ENCODE measurements at places on chromosomes 5 and 9.

DNA sequence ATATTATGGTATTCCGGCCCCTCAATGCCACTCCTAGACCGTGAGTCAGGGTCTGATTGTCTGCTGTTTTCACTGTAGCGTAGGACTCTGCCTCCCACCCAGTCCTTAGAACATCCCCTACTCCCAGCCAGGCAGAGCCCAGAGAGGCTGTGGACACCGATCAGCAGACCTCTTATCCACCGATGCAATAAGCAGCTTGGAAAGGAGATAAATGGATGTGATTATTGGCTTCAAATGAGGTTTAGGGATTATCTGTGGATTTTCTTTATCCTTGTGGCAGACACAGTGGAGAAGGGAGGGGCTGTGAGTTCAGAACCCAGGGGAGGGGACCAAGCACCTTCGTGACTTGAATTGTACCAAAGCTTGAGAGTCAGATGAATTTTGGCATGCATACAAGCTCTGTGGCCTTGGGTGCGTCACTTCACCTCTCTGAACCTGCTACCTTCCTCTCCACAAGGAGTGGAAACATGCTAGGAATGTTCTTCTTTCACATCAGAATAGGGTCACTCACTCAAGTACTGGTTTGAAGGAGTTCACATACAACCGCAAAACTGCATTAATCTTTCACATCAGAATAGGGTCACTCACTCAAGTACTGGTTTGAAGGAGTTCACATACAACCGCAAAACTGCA lies 83.1 kb upstream of the CPLX2 start:
- no peak for DNase-seq

DNA sequence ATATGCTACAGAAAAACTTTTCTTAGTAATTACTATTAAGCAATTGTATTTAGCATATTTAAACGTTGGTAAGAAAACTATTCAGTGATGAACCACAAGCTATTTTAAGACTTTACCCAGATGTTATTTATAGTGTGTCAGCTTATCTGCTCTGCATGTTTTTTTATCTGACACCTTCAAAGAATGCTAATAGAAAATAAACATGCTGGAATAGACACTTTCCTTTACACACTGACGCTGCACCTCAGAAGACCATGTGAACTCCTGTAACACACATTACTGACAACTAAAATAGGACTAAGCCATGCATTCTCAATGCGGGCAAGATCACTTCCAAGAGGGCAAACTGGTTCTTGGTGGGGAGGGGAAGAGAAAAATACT lies 38.3 kb downstream of the FNIP1 start:
- no peak for DNase-seq

- no peak for DNase-seq
These were observed 20.0 kb downstream of the PITX1 start for GRCh38 chr5:135013947-135014570.

DNA sequence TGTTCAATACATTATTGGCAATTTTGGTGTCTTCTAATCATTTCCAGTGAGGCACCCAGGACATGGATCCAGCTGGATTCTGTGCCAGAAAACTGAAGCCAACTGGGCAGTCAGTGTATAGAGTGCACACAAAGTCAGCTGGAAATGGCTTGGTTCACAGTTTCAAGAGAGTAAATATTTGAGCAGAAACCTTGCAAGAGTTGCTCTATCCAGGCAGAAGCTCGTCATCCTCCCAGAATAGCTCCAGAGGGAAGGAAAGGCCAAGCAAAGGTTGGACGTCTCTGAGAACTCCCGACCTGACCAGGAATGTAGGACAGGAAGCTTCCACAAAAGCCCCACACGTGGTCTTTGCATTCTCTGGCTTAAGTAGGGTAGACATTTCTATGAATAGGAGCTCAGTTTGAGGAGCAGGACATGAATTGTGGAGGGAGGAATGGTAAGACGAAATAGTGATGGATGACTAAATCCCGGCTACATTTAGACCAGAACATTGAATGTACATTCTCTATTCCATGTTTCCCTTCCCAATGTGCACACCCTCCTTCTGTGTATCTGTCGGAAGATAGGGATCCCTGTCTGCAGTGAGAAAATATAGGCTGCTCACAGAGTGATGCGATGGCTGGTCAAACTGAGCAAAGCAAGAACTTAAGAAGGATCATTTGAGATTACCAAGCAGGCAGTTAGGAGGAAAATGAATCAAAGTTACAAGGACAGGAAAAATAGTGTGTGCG lies 72.7 kb upstream of the FCN2 start:
- DNase-seq, result no peak

GRCh38 chr9:93579711-93580516 lies 3.5 kb downstream of the PHF2 start:
- no peak for DNase-seq

GRCh38 chr5:98535901-98536300 lies 237.6 kb upstream of the RGMB start:
- DNase-seq, result no peak

- DNase-seq, result no peak
These were observed 205.1 kb downstream of the ADAMTSL1 start for GRCh38 chr9:18678821-18679590.

DNA sequence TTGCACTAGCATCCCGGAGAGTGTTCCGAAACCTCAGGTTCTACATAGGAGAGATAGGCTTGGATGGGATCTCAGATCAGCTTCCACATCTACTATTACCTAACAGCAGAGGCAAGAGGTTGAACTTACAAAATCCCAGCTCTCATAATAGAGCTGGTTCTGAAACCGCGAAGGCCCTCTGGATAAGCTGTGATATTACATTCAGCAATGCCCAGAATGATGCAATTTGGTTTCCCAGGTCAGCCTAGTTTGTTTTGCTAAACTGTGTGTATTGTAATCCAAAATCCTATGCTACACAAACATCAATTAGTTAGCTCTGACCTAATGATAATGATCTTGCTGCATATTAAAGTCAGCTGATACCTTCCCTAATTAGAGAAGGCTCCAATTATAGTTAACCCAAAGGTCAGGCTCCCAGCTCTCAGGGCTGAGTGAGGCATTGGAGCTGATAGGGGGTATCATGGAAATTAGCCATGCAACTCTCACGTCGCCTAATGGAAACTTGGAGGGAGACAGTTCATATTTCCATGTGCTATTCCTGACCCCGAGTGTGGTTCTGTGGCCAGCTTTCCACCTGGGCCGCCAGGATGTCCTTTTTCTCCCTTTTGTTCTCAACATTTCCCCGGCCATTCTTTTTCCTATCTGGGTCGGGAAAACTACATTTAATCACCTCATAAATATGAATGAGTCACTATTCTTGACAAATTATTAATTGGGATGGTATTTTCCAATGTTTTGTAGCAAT lies 278.4 kb upstream of the IRX1 start:
- DNase-seq, result no peak

DNA sequence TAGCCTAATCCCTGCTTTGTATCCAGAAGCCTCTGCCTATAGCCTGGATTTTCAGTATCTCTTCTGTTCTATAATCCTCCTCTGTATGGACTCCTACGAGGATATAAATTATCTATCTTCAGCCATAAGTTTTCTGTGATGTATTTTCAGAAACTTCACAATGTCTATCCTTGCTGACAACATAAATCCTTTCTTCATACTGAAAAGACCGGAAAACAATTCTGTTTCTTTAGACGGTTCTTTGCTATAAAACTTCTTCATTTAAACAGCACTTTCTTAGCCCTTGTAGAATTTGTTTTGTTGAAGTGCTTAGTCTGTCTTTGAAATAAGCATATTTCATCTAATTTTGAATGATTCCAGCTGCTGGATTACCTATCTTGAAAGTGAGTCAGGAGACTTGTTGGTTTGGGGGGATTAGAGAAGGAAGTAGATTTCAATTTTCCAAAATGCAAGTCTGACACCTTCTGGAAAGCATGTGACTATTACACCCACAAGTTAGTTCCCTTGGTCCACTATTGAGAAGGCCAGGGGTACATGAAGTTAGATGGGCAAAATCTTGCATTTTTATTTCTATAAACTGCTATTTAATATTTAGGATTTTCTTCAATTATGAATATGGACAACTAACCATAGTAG lies 96.3 kb upstream of the RANBP3L start:
- no peak for DNase-seq

DNA sequence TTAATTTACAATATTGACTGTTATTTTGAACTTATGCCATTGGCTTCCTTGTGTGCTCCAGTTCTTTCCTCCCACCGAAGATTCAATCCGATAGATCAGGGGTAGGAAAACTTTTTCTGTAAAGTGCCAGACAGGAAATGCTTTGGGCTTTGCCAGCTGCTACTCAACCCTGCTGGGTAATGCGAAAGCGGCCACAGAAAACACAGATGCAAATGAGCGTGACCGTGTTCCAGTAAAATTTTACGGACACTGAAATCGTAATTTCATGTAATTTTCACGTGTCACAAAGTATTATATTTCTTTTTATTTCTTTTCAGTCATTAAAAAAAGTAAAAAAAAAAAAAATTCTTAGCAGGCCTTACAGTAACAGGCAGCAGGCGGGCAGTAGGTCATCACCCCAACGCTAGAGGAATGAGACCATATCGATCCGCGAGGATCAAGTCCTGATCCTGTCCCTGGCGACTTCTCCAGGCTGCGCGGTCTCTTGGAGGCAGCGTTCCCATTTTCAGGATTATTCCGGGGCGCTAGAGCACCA lies 599 bp downstream of the NMRK1 start:
- DNase-seq, result peak; percentile 28

GRCh38 chr5:138240650-138241385 lies 27.7 kb upstream of the CDC23 start:
- no peak for DNase-seq

DNA sequence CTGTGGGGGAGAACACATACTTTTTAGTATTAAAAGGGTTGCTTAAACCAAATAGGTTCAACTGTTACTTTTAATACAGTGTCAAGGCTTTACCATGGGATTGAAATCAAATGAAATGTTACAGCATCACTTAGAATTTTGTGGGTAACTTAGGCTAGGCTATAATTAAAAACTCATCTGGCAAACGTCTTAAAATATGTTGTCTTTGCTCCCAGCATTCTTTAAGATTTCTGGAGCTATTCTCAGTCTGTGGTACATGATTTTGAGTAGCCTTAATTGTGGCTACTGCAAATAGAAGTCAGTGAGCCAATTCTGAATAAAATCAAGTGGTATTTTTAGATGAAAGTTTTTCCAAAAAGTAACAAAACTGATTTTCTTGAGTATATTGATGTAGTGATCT lies 30.7 kb downstream of the UHRF2 start:
- DNase-seq, result no peak

GRCh38 chr5:146130440-146131045 lies 25.2 kb upstream of the PLAC8L1 start:
- DNase-seq, result peak; percentile 30

DNA sequence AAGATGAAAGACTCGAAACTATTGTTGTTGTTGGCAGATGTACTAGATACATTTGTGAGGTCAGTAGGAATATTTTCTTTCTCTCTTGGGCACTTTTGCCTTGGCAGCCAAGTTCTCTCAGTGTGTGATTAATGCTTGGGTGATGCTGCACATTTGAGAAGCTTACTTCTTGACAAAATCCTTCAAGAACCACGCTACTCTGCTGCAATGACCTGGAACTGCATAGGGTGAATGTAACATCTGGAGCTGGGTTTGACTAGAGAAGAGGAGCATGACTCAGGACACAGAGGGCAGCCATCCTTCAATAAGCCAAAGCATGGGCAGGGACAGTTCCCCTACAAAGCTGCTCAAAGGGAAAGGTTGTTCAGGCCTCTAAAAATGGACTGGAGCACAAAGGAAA lies 75.5 kb upstream of the PUM3 start:
- no peak for DNase-seq

DNA sequence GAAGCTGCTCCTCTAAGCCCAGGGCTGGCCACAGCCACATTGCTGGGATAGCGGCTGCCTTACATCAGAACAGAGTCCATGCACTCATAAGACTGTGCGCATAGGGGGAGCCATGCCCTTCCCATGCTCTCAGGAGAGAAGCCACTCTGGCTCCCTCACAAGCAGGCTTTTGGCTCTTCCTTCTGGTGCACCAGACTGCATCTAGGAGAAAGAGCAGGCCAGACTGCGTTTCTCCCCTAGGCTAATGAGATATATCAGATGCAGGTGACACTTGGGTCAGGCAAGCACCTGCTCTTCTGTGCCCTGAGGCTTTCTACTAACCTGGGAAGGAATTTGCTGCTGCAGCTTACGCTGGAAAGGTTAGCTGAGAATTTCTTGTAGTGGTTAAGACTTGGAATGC lies 43.2 kb upstream of the BRINP1 start:
- no peak for DNase-seq

GRCh38 chr9:1454616-1455347 lies 404.6 kb downstream of the DMRT2 start:
- DNase-seq, result no peak

DNA sequence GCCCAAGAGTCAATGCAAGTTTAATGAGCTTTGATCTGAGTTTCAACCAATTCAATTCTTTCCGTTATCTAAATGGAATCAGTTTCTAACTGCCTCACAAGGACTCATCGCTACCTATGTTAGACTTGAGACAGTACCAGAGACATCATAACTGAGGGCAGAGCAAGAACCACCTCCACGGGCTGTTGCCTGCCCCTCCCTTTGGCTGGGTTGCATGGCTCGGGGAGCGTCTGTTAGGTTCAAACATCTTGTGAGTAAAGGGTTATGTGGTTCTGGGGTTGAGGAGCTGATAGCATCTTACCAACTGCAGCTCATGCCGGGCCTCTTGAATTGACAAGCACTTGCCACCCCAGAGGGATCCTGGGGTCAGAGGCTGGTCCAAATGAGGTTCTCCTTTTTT lies 457.9 kb downstream of the ENC1 start:
- DNase-seq, result no peak

DNA sequence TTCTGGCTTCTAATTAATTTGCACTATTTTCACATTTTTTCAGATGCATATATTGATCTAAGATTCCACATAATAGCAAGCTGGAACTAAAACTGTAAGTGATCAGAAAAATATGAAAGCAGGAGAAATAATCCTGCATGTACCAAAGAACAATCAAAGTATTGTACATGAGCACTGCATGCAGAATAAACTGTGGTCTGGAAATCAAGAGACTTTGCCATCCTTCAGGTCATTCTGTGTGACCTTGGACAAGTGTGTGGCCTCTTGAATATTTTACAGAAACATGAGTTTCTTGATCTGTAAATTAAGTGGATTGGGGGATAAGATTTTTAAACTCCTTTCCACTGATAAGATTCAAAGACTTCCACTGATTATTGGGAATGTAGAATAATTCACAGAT lies 99.2 kb upstream of the GNAQ start:
- no peak for DNase-seq

DNA sequence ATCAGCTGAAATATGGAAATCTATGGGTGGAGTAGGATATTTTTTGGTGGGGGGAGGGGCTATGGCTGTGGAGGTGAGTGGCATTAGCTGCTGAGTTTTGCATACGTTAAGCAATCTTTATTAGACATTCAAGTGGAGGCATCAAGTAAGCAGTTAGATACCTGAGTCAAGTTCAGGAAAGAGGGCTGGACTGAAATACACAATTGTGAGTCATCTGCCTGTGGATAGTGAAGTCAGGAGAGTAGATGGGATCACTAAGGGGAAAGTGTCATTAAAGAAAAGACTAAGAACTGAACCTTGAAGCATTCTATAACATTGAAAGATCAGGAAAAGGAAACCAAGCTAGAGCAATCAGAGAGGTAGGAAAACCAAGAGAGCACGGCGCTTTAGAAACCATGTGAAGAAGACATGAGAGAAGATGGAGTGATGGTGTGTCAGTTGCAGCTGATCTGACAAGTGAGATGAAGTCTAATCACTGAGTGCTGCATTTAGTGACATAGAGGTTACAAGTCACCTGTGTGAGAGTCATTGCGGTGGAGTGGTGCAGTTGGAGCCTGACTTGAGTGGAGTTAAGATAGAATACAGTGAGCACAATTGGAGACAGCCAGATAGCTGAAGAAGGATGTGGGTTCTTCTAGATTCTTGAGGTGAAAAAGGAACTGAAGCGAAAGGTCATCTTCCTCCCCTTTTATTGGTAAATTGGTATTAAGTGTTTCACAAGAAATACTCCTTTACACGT lies 88.7 kb downstream of the PIP5K1B start:
- DNase-seq, result no peak
